ENCODE measurements at places on chromosomes 2 and 18.

- no peak for DNase-seq
These were observed 5.8 kb downstream of the SCTR start for GRCh38 chr2:119518401-119519056.

DNA sequence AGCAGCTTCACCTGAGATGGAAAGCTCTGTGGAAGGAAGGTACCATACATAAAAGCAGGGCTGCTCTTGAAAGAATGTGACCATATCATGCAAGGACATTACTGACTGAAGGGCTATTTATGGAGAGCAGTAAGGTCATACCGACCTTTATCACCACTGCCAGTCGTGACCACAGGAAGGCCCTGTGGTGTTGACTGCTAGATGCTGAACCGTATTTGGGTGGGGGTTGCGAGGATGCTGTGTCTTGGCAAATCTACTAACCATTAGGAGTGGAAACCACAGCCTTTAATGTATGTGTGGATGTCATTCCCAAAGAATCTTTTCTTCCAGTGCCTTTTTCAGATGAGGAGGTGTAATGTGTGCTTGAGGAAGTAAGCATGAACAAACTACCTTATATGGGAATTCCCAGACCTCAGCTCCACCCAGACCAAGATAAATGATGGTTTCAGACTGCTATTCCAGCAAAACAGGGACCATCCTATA, 60.8 kb downstream of the LIMS1 start:
- DNase-seq = no peak

DNA sequence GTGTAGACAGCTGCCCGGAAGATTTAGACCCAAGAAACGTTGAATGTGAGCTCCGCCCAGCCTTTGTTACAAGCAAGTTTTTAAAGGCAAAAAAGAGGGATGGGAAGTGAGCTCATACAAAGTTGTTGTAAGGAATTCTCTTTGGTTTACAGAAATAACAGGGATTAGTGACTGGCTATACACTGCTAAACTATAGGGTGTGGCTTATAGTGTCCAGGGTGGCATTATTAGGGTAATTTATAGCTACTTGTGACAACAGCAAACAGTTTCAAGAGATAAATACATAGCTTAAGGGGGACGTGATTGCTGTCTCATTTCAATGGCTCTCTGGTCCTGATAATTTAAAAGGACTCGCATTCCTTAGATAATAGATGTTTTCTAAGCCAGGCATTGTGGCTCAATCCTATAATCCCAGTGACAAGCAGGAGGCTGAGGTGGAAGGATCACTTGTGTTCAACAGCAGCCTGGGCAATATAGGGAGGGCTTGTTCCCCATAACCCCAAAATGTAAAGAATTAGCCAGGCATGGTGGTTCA, 66.5 kb upstream of the TGIF1 start:
- no peak for DNase-seq

DNA sequence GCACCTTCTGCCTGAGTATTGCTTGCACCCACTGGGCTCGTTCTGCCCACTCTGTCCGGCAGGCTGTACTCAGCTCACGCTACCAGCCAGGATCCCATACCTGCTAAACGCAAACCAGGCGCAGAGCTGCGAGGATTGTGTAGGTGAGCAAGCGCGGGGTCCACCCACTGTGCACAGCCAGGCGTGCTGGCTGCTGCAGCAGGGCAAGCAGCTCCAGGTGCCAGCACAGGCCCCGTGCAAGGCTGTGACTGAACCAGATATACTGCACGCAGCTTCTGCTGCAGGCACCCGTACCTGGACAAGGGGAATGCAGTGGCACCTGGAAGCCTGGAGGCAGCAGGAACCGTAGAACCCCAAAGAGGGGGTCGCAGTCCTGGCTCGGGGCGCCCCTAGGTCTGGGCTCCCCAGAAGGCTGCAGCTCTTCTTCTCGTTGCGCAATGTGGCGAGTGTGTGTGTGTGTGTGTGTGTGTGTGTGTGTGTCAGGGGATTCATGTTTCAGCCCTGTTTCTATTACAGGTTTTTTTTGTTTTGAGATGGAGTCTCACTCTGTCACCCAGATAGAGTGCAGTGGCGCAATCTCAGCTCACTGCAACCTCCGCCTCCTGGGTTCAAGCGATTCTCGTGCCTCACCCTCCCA, 46.1 kb upstream of the RAB1A start:
- no peak for DNase-seq

- no peak for DNase-seq
These were observed 41.1 kb upstream of the EPB41L3 start for GRCh38 chr18:5584746-5585417.

DNA sequence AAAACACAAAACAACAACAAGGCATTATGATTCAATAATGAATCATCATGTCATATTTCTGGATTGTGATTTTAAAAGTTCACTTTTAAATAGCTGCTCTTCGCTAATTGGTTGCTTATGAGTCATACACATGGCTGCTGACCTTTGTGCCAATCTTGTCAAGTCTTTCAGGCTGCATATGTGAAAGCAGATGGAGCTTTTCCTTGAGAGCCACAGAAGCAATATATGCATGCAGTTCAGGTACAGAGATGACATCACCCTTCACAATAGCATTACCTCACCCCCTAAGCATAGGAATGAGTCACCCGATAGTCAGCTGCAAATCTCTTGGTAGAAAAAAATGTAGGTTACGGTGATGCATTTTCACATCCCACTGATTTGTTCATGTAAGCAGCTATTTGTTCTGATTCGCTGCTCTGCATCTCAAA, 27.2 kb downstream of the EIF2AK3 start:
- no peak for DNase-seq

DNA sequence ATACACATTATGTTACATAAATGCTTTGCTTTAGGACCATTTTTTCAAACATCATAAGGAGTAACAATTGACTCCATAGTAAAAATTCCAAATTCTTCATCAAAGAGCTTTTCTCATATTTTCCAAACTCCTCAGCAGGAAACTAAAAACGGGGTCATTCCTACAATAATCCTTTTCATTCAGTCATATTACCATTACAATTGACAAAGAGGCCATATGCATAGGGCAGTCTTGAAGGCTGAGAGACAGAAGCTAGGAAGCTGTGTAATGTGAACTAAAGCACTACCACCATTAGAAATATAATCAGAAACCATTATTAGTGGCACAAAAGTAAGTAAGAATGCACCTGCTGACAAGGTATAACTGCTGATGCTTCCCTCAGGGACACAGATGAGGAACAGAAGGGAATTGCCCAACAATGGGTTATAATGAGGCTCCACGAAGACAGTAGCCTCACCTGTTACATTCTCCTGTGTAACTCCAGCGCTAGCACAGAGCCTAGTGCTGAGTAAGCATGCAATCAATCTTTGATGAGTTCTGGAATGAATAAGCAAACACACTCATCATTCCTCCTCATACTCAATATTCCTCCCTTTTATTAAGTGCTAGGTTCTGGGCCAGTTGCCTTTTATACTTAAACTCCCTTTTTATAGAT, 942.3 kb downstream of the CPS1 start:
- no peak for DNase-seq

- no peak for DNase-seq
These were observed 26.1 kb downstream of the PID1 start for GRCh38 chr2:229244975-229245374.

- DNase-seq = no peak
These were observed 4.6 kb upstream of the SEH1L start for GRCh38 chr18:12943215-12943614.

- no peak for DNase-seq
These were observed 56.2 kb downstream of the GALNT14 start for GRCh38 chr2:31082002-31082401.

GRCh38 chr2:59307196-59307595, 1066.1 kb upstream of the FANCL start:
- DNase-seq = no peak

- no peak for DNase-seq
These were observed 159.5 kb upstream of the NDUFV2 start for GRCh38 chr18:8942909-8943545.

DNA sequence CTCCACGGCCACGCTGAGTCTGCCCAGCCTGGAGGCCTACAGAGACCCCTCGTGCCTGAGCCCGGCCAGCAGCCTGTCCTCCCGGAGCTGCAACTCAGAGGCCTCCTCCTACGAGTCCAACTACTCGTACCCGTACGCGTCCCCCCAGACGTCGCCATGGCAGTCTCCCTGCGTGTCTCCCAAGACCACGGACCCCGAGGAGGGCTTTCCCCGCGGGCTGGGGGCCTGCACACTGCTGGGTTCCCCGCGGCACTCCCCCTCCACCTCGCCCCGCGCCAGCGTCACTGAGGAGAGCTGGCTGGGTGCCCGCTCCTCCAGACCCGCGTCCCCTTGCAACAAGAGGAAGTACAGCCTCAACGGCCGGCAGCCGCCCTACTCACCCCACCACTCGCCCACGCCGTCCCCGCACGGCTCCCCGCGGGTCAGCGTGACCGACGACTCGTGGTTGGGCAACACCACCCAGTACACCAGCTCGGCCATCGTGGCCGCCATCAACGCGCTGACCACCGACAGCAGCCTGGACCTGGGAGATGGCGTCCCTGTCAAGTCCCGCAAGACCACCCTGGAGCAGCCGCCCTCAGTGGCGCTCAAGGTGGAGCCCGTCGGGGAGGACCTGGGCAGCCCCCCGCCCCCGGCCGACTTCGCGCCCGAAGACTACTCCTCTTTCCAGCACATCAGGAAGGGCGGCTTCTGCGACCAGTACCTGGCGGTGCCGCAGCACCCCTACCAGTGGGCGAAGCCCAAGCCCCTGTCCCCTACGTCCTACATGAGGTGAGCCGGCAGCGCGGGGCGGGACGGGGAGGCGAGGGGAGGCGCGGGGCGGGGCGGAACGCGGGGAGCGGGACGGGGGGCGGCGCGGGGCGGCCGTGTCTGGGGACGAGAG, 15.2 kb downstream of the NFATC1 start:
- no peak for DNase-seq

- DNase-seq = no peak
These were observed 247.4 kb upstream of the CHAC2 start for GRCh38 chr2:53519918-53520841.

DNA sequence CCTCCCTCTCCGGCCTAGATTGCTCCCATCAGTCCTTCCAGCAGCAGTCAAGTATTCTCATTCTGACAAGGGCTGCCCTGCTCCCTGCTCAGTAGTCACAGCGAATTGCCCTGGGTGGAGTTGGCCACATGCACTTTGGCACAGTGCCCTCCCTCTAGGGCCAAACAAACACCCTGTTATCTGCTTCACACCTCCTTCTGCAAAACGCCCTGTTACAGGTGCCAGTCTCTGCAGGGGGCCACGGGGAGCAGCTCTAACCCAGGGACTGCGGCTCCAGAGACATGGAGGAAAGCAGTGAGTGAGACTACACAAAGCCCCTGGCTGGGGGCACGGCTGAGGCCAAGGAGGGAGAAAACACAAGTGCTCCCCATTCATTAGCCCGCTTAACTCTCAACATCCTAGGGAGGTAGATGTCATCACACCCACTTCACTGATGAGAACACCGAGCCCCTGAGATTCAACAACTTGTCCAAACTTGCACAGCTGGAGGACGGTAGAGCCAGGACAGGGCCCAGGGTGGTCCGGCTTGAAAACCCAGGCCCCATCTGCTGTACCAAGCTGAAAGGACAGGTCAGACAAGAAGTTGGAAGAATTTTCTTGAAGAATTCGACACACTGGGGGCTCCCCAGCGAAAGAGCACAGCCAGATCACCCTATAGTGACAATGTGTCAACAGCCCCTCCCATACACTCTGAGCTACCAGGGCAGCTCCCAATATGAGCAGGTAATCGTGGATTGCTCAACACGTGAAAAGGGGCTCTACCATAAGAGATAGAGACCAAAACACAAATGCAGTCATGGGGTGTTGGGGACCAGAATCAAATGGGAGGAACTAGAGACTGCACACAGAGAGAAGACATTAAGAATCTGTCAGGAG, 8.7 kb upstream of the TFCP2L1 start:
- DNase-seq = no peak

DNA sequence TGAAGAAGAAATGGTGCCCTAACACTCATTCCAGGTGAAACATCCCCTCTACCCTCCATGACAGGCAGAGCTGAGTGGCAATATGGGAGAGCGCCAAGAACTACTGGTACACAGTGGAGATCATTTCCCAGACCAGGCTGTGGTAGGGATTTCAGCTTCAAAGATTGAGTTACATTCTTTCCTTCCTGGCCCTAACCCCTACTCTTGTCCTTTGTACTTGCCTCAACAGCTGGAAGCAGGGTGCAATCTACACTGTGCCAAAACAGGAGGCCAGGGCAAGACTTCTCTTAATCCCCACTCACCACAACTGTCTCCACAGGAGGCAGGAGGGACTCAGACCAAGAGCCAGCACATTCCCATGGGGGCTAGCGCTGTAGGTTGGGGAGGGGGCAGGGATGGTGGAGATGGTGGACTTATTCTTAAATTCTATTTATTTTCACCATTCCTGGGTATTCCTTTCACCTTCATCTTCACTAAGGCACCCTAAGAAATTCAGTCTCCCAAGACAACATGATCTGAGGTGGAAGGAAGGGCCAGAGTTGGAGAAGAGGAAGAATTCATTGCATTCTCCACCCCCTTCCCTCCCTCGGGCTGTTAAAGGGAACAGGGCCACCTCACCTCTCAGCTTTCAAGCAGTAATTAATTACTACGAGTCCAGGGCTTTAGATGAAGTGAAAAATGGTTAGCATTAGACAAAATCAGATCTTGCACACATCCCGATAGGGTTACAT, 65.9 kb downstream of the AAK1 start:
- no peak for DNase-seq

DNA sequence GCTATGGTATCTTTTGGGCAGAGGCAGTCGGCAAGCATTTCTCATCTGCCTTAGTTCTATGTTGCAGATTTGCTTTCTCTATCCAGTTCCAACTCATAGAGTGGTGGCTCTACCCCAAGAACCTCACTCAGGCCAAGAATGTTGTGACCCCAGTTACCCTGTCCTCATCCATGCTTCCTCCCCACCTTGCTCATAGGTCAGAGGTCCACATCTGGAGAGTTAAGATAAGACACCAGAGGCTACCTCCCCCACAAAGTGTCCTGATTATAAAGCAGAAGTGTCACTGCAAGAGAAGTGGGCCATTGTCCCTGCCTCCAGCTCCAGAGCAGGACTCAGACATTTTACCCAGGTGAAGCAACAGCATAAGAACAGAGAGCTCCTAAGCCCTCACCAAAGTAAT, 276.8 kb upstream of the CHST9 start:
- no peak for DNase-seq

GRCh38 chr2:123791684-123792083, 233.4 kb upstream of the CNTNAP5 start:
- no peak for DNase-seq

GRCh38 chr2:145341536-145341935, 821.6 kb upstream of the ZEB2 start:
- DNase-seq = no peak

GRCh38 chr2:74223941-74224770, 25.7 kb downstream of the MTHFD2 start:
- DNase-seq = no peak

- DNase-seq = no peak
These were observed 1802.2 kb upstream of the PIK3C3 start for GRCh38 chr18:40152859-40153258.
